ENCODE measurements at places on chromosomes 12 and 14. TPM values are rescaled to one million over a fixed set of nuclear protein-coding genes. Genes with fewer than 3 reads are reported as not detected.

- DNase-seq, result peak; percentile 50
These were observed 138.9 kb downstream of the PIK3C2G start for GRCh38 chr12:18400186-18400585.

- DNase-seq, result no peak
These were observed 31.4 kb downstream of the SSPN start for GRCh38 chr12:26226629-26227360.

DNA sequence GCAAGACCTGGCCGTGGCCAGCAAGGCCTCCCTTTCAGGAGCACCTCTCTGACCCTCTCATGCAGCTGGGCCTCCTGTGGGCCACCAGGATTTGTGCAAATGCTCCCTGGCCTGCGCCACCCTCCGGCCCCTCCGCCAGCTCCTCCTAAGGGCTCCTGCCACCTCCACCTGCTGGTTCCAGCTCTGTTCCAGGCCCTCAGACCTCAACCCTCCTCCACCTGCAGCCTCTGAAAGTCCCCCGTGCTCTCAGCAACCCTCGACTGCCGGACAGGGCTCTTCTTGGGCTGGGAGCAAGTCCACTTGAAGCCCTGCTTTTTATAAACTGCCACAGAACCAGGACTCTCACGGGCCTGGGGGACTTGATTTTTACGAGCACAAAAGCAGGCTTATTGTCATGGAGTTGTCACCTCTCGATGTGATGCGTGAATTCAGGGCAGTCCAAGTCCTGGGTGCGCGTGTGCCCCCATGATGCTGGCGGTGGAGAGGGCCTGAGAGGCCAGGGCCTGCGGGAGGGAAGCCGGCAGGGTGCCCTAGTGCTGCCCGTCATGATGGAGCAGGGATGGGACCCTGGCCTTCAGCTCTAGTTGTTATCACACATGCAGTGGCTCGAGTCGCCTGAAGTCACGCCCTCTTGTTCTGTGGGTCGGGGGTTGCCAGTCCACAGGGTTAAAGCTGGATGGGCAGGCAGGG, 9.1 kb downstream of the TEDC1 start:
- DNase-seq, result no peak

The KLRF1 gene
- total RNA-seq, result not detected

The OR6C4 gene
- total RNA-seq, result not detected

The OLR1 gene
- not detected for total RNA-seq

The TOMM20L gene
- not detected for total RNA-seq

The PPP1R3E gene
- 5.0 TPM for total RNA-seq

Measured in LHCN-M2 (cell line).